ENCODE measurements at places on chromosomes 4 and X.

DNA sequence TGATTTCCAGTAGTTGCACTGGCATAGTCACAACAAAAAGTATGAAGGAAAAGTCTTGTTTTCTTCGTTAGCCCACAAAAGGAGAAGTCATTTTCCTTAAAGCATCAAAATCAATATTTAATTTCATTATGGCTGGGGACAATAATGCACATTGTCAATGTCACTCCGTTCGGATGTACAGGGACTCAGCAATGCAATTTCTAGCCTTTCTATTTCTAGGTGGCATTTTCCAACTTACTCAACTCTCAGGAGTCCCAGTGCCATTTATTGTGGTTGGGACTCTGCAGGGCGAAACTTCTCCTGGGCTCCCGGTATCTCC, 99.6 kb downstream of the CEP135 start:
- DNase-seq, result no peak

DNA sequence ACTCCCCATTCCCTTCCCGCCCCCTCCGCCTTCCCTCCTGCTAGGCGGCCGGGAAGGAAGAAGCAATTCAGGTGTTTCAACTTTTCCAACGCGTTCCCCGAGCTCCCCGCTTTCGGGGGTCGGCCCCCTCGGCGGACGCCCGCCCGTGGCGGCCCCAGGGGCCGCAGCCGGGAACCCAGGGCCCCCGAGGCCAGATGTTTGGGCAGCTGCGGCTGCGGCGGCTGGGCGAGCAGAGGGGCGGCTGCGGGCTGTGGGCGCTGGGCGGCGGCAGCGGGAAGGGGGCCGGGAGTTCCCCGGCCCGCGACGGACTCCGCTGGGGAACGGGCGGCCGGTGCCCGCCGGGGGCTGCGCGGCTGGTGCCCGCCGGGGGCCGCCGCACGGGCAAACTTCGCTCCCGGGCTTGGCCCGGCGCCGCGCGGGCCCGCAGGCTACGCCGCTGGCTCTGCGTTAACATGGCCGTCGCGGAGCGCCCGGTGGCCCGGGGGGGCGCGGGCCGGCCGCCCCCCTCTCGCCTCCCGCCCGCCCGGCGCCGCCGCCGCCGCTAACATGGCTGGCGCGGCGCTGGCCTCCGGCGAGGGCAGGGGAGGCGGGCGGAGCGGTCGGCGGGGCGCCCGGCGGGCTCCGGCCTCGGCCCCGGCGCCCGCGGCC, 510 bp downstream of the HMGB3 start:
- DNase-seq, result no peak

- DNase-seq, result no peak
Observed at GRCh38 chrX:96389281-96390047, 295.2 kb upstream of the DIAPH2 start.

DNA sequence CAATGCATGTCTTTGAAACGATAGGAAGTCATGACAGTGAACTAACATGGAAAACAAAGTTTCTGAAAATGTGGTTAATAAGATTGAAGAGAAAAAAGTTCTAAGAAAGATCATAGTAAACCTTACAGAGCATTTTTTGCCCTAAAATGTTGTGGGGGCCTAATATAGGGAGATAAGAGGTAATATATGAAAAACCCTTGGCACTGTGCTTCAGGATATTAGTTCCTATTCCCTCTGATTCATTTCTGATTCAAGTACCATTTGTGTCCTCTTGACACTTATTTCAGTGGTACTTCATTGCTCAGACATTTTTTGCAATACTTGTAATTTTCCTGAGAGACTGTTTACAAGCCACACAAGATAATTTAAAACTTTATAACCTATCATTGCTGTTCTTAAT, 35.1 kb downstream of the PAQR3 start:
- no peak for DNase-seq

- DNase-seq, result no peak
Observed at GRCh38 chrX:40323977-40324376, 226.2 kb upstream of the BCOR start.

DNA sequence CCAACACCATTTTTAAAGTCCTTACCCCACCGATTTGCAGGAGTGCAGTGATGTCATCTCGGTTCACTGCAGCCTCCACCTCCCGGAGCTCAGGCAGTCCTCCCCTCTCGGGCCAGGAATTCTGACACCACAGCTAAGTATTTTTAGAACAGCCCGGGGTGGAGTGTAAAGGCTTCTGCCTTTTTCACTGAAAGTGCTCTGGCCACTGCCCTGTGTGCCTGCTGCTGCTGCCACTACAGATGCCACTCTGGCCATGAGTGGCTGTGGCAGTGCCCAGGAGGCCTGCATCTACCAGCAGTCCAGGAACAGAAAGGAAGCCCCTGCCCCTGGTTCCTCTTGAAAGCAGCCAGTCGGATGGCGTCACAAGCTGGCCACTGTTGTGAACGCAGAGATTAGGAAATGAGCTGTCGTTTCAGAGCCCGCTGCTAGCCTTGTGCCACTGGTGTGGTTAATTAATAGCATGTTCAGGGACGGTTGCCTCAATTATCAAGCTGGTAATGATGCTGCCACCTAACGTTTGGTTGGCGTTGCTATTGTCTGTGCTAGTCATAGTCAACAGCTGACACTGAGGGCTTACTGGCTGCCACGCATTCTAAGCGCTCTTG, 23.6 kb upstream of the TBC1D14 start:
- DNase-seq, result peak; percentile 45

DNA sequence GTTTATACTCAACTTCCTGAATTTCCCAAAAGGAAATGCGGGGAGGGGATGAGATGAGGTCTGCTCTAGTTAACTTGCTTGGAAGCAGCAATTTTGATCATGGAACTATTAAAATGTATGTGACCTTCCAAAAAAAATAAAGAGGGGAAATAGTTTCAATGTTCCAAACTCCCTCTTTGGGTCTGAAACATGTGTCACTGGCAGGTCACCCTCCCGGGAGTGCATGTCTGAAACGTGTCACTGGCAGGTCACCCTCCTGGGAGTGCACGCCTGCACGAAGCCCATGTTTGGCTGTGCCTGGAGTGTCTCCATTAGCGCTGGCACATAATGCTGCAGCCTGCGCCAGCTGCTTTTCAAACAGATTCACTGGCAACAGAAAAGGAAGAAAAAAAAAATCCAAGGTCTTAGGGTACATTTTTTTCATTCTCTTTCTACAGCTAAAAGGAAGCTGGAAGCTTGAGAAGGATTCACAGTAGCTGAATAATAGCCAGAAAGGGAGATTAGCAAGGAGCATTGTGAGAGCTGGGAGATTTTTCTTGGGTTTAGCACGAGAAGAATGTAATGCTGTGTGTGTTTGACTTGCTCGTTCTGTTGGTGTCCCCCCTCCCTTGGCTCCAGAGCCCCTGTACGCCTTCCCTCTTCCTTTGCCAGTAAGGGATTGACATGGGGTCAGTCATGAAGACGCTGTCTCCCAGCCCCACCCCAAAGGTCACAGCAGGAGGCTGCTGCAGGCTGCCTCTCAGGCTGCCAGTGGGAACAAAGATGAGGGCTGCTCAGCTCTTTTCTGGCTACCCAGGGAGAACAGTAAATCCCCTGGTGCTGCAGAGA, 39.2 kb upstream of the TLR3 start:
- no peak for DNase-seq
